ENCODE measurements at places on chromosomes 3 and 15.
A peak's percentile ranks its signal among the peaks of the same experiment; 100 is the strongest.

- no peak for DNase-seq
Observed at GRCh38 chr3:158160958-158161357, 51.1 kb downstream of the RSRC1 start.

DNA sequence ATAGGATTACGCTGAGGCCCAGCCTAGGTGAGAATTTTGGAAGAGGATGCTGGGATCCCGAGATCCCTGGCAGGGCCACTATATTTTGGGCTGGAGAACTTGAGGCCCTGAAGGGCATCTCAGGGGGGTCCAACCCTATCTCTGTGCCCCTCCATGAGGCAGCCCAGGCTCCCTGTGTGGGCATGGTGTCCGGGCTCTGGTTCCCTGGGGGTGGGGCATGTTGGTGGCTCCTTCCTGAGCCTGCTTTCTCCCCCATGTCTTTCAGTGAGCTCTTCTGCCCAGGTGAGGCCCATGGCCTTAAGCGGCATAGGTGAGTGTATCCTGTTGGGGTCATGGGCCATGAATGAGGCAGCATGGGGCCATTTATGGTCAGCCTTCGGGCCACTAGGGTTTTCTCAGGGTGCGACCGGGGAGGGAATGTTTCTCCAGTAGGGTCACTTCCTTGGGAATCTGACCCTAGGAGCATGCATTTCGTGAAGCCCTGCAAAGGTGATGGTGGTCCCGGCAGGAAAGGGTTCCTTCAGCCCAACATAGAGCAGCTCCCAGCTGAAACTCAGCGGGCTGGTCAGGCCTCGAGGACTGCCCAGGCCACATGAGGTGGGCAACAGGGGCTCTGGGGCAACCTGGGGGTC lies 191.3 kb downstream of the UBE3A start:
- DNase-seq: no peak

DNA sequence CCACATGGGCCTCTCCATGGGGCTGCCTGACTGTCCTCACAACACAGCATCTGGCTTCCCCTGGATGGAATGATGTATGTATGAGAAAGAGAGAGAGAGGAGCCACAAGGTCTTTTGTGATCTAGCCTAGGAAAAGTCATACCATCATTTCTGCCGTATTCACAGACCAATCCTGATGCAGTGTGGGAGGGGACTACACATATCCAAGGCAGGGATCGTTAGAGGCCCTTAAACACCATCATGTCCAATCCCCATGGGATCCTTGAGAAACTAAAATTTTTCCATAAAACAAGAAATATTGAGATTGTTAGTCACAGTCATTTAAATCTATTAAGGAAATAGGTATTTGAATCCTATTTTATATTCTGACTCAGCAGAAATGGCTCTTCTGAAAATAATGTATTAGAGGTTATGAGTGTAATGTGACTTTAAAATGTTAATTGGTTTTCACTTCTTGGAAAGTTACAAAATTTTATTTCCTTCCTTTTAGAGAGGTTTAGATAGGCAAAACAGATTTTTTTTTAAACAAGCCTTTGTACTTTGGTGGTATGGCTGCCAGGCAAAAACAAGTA lies 65.1 kb upstream of the TSC22D2 start:
- DNase-seq: no peak

GRCh38 chr3:29322586-29322985 lies 41.7 kb downstream of the RBMS3 start:
- DNase-seq: no peak

DNA sequence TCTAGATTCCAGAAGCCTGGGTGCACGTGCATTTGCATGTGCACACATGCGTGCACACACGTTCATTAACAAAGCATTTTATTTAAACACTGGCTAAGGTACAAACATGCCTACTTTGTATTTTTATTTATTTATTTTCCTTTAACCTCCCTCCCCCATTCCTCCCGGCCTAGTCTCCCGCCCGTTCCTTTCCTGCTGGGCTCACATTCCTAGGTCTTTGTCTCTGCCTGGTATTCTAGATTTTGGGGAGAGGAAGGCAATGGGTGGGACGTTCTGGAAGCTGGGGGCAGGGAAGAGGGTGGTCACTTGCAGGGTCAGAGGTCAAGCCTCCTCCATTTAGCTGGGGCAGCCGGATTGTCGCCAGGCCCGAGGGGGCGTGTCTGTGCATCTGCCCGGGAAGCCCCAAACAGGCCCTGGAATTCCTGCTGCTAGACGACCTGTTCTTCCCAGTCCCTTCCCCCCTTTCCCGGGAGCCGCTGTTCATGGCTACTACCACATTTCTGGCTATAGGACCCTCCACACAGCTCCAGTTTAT lies 51.8 kb downstream of the TRIM71 start:
- DNase-seq: no peak

GRCh38 chr15:96158938-96159337 lies 171.6 kb upstream of the NR2F2 start:
- no peak for DNase-seq

DNA sequence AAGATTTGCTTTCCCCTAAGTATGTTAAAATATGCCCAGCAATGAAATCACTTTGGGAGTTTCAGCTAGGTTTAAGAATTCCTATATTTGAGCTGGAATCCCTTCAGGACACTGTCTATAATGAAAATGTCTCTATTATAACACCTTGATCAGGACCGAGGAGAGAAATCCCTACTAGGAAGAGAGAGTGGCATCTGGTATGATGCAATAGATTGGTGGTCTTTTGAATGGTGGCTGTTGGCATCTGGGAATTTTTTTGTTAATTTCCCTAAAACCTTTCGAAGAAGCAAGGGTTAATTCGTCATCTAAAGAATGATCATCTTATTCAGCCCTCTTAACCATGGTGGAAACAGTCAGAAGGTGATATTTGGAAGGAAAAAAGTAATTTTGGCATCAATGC lies 43.0 kb downstream of the TIGIT start:
- no peak for DNase-seq

DNA sequence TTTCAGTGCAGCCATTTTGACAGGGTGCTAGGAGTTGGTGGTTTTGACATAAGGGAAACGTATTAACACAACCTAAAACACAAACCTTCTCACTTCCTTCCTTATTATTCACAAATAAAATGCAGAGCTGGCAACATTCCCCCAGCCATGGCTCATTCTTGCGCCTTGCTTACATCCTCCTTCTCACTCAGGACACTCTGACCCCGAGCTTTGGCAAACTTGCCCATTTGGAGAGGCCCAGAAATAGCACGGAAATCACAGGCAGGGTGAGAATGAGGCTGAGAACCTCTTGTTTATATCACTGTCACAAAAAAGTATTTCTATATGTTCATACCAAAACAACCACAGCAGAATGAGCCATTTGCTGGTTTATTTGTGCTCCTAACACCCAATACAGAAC lies 244.3 kb downstream of the NTRK3 start:
- DNase-seq: no peak

DNA sequence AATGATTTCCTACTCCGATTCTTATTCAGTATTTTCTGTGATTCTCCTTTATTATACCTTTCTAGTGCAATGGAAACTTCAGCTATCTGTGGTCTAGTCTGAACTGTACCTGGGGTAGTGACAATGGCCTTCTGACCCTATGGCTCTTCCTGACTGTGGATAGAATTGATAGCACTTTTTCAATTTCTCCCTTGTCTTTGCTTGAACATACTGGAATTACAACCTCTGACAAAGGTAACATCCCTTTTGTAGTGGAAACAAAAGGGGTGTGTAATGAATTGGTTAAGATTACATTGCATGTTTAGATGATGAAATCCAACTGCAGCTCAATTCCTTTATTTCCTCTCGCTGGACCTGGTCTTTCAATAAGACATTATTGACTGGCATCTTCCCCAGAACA lies 21.0 kb upstream of the SOX2 start:
- DNase-seq: no peak

- DNase-seq: no peak
Observed at GRCh38 chr3:184235381-184236032, 6.1 kb downstream of the VWA5B2 start.

DNA sequence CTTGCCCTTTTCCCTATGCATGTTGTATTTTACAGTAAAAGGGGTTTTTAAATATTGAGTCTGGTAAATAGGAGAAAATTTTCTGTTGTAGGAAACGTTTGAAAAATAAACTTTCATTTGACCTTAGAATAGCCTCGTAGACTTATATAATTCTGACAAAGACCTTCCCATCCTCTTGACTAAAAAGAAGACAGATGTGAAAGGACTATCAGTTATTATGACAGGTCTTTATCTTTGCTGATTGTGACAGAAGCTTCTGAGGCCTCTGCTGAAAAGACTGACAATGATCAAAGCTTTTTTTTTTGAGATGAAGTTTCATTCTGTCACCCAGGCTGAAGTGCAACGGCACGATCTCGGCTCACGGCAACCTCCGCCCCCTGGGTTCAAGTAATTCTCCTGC lies 24.2 kb downstream of the C2CD4A start:
- no peak for DNase-seq

GRCh38 chr15:83039206-83039605 lies 27.8 kb upstream of the C15orf40 start:
- DNase-seq: no peak

- no peak for DNase-seq
Observed at GRCh38 chr3:16545413-16546185, 32.1 kb upstream of the RFTN1 start.

DNA sequence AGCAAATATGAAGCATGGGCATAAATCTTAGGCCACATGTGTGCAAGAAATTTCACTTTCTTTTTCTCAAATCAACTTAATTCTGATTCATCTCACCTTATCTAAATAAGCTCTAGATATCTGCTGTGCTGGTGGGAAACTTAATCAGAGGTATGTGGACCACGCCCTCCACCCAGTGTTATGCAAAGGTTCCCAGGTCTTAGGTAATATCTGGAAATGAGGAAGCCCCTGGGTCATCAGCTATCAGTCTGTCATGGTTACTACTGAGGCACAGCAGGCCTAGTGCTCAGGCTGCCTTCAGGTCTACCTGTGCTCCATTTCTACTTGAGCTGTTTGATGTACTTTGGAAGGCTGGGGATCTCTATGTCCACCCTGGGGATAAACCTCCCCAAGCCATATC lies 134.4 kb upstream of the KCNH8 start:
- no peak for DNase-seq

GRCh38 chr3:31249545-31249944 lies 283.2 kb upstream of the STT3B start:
- DNase-seq: no peak

DNA sequence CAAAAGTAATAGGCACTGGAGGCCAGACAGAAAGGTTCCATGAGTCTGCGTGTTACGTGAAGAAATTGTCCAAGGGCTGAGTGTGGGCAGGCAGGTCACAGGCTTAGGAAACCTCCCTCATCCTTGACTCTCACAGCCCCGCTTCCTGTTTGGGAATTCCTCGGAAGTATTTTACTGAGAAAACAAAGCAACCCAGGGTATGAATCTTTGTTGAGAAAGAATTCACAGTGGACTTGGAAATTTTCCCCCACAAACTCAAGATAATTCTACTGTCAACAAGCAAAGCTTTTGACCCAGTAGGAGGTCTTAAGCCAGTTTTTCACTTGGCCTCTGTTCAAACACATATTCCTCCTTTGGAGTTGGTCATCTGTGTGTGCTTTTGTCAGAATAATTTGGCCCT lies 377.1 kb upstream of the TPM1 start:
- DNase-seq: no peak

GRCh38 chr15:63973212-63974009 lies 72.9 kb downstream of the DAPK2 start:
- no peak for DNase-seq

GRCh38 chr3:66858656-66859381 lies 139.3 kb upstream of the KBTBD8 start:
- DNase-seq: no peak

DNA sequence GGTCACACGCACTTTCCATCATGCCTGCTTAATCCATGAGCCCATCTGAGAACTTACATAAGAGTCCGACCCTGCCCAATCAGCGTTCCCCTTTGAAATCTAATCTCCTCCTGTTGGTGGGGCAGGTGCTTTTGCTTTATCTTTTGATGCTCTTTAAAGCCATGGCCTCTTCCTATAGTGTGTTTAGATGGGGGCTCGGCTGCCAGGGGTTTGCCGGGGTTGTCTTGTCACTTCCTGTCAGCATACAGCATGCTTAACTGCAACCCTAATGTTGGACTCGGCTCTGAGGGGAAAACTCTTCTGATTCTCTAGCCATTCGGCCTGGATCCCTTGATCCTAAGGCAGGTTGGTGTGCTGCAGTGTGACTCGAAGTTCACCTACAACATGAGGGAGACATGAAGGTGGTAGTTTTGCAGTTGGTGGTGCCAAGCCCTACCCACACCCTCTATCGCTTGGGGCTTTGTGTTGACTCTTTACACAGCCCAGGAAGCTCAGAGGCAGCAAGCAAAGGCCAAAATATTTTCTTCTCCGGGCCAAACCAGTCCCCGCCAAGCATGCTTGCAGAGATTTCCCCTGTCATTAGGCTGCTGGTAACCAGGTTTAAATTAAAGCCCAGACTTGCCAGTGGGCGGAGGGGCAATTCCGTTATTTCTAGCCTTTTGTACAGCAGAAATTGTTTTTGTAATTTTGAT lies 218.7 kb downstream of the FEZF2 start:
- no peak for DNase-seq

DNA sequence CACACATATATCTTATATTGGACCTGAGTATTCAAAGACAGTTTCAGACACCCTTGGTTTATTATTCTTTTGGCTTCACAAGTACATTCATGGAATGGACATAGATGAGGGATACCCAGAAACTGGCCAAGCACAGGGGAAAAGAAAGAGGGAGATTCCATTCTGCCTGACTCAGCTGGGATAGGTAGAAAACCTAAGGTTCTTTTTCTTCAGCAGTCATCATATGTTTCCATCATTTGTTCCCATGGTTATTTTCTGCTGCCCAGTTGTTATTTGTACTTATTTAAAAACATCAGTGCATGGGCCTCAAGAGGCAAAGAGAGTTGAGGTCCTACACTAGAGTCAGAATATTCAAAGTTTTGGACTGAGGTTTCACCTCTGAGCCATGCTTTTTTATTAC lies 91.8 kb downstream of the FILIP1L start:
- DNase-seq: no peak

GRCh38 chr3:30354972-30355371 lies 251.4 kb upstream of the TGFBR2 start:
- DNase-seq: peak; percentile 79

GRCh38 chr15:101092156-101092866 lies 159.5 kb downstream of the CHSY1 start:
- DNase-seq: no peak

GRCh38 chr3:187737368-187738070 lies 7.7 kb downstream of the BCL6 start:
- DNase-seq: no peak

- DNase-seq: no peak
Observed at GRCh38 chr3:108091498-108092250, 843 bp upstream of the CD47 start.

GRCh38 chr3:12470111-12470510 lies 14.2 kb upstream of the TSEN2 start:
- DNase-seq: no peak

DNA sequence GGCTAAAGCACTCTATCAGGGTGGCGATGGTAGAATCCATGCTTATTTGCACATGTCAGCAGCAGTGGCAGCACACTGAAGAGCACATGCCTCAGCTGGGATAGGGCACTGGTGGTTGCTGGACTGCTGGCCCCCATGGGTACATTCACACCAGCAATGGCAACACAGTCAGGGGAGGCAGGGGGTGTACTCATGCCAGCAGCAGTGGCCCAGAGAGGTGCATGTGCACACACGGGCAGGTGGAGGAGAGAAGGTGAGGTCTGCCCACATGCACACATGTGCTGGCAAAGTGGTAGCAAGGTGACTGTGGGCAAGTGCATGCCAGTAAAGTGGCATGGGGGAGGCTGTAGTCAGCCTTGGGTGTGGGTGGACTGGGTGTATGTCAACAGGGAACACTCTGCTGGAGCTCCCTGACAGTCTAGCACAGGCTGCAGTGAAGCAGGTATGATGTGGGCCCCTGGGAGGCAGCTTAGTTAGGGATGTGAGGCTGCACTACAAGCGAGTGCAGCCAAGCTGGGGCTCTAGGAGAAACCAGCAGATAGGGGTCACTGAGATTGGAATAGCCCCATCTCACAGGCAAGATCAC lies 53.9 kb upstream of the NPAP1 start:
- no peak for DNase-seq

All from NCI-H187 (cell line).